ENCODE measurements at places on chromosomes 3 and 15.

DNA sequence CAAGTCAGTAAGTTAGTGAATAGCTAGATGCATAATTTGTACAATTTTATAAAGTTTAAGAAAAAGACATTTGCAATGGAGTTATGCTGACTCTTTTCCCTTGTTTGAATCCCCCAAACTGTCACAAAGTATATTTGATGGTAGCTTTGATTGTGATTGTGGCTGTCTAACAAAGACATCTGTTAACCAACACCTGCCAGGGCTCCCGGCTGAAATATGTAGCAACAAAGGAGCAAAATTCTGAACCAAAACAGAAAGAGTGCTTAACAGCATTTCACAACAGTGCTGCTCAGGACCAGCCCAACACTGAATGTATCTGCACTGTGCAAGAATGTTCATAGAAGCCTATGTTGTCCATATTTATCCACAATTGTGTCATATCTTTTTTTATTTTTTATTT is 39.4 kb downstream of the LEO1 start:
- no peak overlapping the region for H3K4me3 ChIP-seq
- H3K36me3 ChIP-seq: peaks cover 16% of the 10 kb centered on the region
- no peak overlapping the region for H3K27ac ChIP-seq
- DNase-seq: no peak
- H3K4me1 ChIP-seq: no peaks in the 10 kb centered on the region
- no peaks in the 10 kb centered on the region for H3K27me3 ChIP-seq

GRCh38 chr3:189001559-189001958 is 170.2 kb upstream of the TPRG1 start:
- no peaks in the 10 kb centered on the region for H3K36me3 ChIP-seq
- no peak for DNase-seq
- no peaks in the 10 kb centered on the region for H3K4me1 ChIP-seq

DNA sequence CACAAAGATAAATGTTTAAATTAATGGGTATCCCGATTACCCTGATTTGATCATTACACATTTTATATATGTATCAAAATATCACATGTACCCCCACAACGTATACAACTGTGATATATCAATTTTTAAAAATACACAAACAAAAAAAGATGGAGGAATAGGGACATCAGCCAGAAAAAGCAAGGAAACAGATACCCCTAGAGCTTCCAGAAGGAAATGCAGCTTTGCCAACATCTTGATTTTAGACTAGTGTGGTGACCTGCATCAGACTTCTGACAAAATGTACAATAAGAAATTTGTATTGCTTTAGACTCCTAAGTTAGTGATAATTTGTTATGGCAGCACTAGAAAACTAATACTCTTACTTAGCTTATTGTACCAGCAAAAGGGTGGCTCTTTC is 483.8 kb downstream of the TUSC7 start:
- H3K36me3 ChIP-seq: no peaks in the 10 kb centered on the region
- DNase-seq: no peak
- H3K27me3 ChIP-seq: no peaks in the 10 kb centered on the region
- no peaks in the 10 kb centered on the region for H3K4me1 ChIP-seq

DNA sequence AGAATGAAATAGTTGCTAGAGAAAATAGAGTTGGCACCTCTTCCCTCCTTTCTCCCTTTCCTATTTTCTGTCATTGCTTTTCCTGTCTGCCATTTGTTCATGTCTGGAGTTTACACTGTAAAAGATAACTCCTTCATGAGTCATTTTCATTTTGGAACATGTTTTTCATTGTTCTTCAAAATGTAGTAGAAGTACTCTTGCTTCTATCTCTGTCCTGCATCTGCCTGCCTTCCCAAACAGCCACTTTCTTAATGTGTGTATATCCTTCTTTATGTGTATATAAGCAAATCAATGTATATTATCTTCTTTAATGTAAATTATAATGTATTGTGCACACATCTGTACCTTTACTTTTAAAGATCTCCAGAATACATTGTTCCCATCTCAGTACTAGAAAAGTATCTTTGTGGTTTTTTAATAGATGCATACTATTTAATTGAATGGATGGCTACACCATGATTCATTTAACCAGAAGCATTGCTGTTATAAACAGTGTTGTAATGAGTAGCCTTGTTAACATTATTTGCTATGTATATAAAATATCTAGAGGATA is 41.1 kb downstream of the TSC22D2 start:
- no peak overlapping the region for H3K27ac ChIP-seq
- no peak for DNase-seq
- H3K27me3 ChIP-seq: no peaks in the 10 kb centered on the region
- no peaks in the 10 kb centered on the region for H3K36me3 ChIP-seq
- peaks cover 2% of the 10 kb centered on the region for H3K4me1 ChIP-seq
- H3K4me3 ChIP-seq: no peak overlapping the region

- H3K4me3 ChIP-seq: no peak overlapping the region
- no peaks in the 10 kb centered on the region for H3K4me1 ChIP-seq
- H3K36me3 ChIP-seq: no peaks in the 10 kb centered on the region
- no peak overlapping the region for H3K27ac ChIP-seq
Measured at GRCh38 chr3:127284258-127284657, 3.6 kb downstream of the PRR20G start.

GRCh38 chr3:188471723-188472122 is 317.8 kb downstream of the LPP start:
- H3K4me3 ChIP-seq: no peak overlapping the region
- DNase-seq: no peak
- H3K27me3 ChIP-seq: no peaks in the 10 kb centered on the region
- no peaks in the 10 kb centered on the region for H3K4me1 ChIP-seq
- no peak overlapping the region for H3K27ac ChIP-seq

DNA sequence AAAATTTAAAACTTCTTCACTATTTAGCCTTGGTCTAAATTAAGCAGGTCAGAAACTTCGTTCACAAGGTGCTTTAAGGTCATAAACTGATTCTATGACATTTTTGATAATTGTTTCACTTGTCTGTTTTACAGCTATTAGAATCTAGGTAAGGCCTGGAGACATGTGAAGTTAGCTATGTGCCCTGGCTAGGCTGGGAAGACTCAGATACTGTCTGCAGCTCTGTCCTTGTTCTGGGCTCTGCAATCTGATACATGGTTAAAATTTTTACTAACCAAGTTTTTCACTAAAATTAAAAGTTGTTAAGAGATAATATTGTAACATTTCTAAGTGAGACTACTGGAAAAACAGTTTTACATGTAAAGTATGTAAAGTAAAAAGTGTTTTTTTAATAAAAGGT is 479.6 kb upstream of the EPHA6 start:
- H3K27me3 ChIP-seq: no peaks in the 10 kb centered on the region
- H3K4me3 ChIP-seq: no peak overlapping the region
- DNase-seq: no peak
- no peaks in the 10 kb centered on the region for H3K36me3 ChIP-seq
- H3K4me1 ChIP-seq: no peaks in the 10 kb centered on the region

DNA sequence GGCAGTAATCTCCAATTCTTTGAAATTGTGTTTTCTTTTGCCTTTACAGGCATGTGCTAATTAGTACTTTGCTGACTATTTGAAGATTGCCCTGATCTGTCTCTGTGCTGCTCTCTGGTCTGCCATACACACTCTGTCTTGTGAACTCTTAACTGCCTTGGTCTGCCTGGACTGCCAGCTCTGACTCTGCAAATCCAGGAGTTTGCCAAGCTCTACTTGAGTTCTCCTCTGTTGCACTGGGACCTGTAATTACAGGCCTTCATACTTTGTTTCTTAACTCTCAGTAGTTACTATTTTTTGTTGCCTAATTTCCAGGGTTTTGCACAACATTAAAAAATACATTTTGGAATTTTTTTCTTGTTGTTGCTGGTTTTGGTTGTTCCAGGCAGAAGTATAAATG is 155.0 kb downstream of the RSRC1 start:
- H3K27ac ChIP-seq: no peak overlapping the region
- no peaks in the 10 kb centered on the region for H3K36me3 ChIP-seq

DNA sequence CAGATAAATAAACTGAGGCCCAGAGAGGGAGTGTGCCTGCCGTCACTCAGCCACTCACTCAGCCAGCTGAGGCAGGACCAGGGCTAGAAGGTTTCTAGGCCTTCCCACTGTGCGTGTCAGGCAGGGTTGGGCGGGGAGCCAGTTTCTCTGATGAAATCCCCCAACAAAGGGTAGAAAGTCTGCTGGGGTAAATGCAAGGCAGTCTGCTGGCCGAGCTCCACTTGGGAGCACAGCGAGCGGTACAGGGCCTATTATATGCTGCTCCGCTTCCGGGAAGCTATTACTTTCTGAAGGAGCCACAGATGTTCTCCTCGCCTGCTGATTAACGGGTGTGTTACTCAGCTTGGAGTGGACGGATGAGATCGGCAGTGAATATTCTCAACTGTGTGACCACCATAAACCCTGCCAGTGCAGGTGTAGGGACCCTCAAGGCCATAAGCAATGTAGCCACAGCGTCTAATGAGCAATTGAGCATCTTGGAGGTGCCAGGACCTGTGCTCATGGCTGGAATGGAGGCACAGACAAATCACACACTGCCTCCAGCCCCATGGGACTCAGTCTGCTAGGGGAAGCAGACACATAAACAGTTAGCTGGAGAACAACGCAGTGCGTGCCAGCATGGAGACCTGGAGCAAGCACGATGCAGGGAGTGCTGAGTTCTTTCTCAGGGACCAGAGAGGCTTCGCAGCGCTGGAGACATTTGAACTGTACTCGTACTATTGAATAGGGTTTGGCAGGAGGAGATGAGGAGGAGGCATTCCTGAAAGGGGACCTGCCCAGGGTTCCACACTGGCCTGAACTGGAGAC is 42.1 kb downstream of the CORO2B start:
- H3K27ac ChIP-seq: no peak overlapping the region
- H3K4me3 ChIP-seq: no peak overlapping the region
- no peak for DNase-seq
- no peaks in the 10 kb centered on the region for H3K27me3 ChIP-seq
- H3K36me3 ChIP-seq: no peaks in the 10 kb centered on the region
- H3K4me1 ChIP-seq: no peaks in the 10 kb centered on the region

DNA sequence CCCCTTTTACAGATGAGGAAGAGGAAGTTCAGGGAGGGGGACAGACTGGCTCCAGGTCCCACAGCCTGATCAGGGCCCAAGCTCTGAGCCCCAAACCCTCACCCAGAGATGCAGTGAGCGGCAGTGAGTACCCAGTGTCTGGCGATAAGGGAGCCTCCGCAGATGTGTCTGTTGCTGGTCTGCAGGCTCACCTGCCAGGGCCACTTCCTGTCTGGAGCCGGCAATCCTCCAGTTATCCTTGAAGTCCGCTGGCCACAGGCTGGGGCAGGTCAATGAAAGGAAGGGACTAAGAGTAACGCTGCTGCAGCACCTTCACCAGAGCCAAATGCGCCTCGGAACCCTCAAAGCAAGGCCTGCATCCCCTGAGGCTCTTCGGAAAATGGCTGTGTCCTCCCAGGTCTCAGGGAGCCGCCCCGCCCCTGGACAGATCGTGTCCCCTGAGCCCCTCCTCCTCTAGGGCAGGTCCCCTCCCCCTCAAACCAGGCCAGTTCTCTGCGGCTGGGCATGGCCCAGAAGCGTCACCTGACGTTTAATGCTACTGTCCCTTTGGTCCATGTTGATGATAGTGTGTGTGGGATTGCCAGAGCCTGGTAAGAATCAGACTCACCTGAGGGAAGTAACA is 51.5 kb downstream of the MYL3 start:
- peak overlapping the region; percentile 52 for H3K4me3 ChIP-seq
- no peak overlapping the region for H3K27ac ChIP-seq
- H3K4me1 ChIP-seq: peaks cover 11% of the 10 kb centered on the region
- no peak for DNase-seq
